ENCODE measurements at places on chromosomes 1 and 21.

DNA sequence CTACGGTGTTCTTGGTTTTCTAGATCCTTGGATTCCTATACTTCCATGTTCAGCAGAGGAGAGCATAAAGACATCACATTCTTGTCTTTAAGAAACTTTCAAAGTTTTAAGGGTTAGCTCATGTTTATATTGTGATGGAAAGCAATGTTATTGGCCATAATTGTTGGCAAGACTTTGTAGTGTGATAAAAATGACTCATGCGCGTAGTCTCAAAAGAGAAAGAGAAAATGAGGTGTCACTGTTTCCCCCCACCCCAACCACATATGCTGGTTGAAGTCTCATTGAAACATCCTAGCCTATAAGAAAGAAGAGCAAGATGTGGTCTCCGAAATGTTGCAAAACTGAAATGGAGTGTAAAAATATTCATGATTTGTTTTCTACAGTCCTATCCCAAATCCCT lies 348.8 kb downstream of the PTBP2 start:
- DNase-seq = no peak

- no peak for DNase-seq
Measured at GRCh38 chr1:54619749-54620148, 3.6 kb downstream of the FAM151A start.

DNA sequence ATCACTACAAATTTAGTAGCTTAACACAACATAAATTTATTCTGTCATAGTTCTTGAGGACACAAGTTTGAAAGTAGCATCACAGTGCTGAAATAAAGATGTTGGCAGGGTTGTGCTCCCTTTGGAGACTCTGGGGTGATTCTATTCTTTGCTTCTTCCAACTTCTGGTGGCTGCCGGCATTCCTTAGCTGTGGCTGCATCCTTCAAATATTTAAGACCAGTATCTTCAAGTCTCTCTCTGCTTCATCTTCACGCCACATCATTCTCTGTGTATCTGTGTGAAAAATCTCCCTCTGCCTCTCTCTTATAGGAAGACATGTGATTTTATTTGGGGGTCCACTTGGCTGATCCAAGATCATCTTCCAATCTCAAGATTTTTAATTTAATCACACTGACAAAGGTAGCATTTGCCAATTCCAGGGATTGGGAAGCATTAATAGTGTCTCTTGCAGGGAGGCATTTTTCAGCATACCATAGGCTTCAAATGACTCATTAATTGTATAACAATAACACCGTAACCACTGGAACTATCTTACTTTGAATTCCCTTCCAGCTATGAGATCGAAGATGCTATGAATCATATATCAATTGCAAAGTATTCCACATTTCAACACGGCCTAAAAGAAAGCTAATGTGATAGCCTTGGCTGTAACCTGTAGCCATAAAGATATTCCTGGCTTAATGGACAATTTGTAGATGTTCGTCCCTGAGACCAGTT lies 74.6 kb downstream of the DPT start:
- no peak for DNase-seq

DNA sequence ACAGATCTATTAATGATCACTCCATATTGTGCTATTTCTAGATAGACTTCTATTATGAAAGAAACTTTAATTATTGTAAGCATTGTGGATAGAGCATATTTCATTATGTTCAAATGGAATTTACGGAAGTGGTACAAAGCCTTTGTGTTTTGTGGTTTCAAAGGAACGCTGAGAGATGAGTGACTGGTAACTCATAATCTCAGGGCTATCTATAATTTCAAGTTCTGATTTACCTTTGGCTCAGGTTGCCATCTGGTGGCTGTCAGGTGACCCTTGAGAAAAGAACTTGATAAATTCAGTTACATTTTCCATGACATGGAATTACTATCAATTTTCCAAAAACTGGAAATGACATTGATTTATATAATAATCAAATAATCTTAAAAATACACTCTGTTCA lies 12.2 kb downstream of the NTNG1 start:
- no peak for DNase-seq

- no peak for DNase-seq
Measured at GRCh38 chr1:42258218-42258617, 76.8 kb downstream of the FOXJ3 start.

- no peak for DNase-seq
Measured at GRCh38 chr1:48619539-48619938, 147.5 kb upstream of the SPATA6 start.

GRCh38 chr1:67405473-67406245 lies 24.5 kb downstream of the SERBP1 start:
- no peak for DNase-seq

DNA sequence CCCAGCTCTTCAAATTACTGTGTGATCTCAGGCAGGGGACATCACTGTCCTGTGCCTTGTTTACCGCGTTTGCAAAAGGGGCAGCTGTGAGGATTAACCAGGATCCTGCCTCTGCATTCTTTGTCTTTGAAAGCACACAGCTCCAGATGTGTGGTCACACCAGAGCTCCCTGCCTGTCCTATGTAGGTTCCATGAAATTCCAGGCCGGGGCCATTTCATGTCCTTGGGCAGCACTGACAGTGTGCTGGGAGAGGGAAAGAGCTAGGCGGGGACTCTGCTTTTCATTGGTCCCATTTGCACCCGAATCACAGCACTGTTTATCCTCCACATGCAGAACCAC lies 42.2 kb upstream of the SELENON start:
- DNase-seq = no peak

DNA sequence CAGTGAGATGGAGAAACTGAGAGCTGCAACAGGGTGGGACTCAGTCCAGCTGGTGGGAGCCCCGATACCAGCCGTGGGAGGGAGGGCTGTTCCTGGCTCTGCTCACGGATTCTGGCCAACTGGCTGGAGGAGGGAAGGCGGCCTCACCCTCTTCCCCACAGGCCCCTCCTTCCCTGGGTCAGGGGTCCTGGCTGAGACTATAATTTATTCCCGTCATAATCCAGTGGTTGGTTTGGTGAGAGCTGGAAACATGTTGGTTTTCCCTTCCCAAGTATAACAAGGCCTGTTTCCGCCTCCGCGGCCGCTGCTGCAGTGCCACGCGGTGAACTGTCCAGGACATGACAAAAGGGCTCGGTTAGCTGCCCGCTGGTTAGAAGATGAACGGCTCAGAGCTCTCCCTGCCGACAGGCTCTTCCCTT lies 10.0 kb downstream of the PTPRF start:
- DNase-seq = no peak

- DNase-seq = peak; percentile 13
Measured at GRCh38 chr1:150144606-150145005, 5.1 kb upstream of the PLEKHO1 start.

- no peak for DNase-seq
Measured at GRCh38 chr1:243286409-243287122, 30.7 kb downstream of the SDCCAG8 start.
